ENCODE measurements at places on chromosomes 2 and 18.

DNA sequence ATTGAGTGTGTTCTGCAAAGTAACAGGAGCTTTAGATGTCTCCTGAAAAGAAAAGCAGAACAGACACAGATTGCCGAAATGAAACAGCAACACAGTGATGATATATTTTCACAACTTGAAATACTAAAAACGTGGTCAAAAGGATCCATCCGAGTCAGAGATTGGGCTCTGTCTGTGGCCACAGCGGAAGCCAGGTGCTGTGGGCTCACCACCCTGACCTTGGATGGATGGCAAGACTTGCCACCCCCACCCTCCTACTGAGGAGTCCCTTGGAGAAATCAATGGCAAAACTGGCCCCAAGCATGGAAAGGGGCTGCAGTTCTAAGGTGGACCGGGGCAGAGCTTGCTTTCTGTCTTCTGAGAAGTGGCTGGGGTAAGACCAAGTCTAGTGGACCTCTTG lies 31.4 kb upstream of the ACKR3 start:
- DNase-seq, result no peak

GRCh38 chr2:204722207-204722606 lies 176.9 kb downstream of the PARD3B start:
- no peak for DNase-seq

DNA sequence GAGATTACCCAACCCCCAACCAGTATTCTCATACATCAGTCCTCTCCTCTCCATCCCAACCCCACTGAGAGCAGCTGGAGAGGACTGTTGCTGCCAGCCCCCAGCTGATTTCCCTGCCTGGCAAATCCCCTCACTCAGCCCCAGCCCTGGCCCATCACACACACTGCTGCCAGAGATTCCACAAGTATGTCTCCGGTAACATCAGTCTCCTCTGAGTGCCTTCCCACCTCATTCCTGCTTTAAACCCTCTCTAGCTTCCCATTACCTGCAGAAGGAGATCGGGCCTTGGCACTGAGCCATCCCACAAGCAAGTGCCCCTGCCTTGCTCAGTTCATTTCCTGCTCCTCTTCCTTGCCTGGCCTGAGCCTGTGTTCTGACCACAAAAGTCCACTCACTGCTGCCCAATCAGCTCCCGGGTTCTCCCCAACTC lies 50.6 kb upstream of the ZFP36L2 start:
- DNase-seq, result no peak

GRCh38 chr2:145156199-145156598 lies 636.3 kb upstream of the ZEB2 start:
- no peak for DNase-seq

DNA sequence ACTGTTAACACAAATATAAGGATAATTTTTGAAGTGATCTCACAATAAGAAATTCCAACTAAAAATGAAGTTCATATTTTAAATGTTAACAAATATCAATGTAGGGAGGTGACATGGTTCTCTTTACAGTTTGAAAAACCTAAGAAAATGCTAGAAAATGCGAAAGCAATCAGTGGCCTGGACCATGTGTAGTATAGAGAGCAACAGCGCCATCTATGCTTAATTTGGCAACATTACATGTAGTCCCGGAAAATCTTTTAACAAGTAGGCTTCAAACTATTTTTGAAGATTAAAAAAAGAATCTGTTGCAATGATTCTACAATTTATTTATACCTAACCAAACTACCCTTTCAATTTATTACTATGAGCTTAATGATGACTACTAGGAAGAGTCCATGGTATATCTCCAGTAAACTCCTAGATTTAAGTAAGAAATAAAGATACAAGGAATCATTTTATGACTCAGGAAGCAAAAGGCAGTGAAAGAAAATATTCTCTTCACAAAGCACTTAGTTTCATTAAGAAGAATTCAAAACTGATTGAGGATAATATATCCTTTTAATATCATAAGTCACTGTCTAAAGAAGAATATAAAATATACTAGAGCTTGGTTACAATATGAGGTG lies 33.3 kb downstream of the NDUFA10 start:
- DNase-seq, result no peak

DNA sequence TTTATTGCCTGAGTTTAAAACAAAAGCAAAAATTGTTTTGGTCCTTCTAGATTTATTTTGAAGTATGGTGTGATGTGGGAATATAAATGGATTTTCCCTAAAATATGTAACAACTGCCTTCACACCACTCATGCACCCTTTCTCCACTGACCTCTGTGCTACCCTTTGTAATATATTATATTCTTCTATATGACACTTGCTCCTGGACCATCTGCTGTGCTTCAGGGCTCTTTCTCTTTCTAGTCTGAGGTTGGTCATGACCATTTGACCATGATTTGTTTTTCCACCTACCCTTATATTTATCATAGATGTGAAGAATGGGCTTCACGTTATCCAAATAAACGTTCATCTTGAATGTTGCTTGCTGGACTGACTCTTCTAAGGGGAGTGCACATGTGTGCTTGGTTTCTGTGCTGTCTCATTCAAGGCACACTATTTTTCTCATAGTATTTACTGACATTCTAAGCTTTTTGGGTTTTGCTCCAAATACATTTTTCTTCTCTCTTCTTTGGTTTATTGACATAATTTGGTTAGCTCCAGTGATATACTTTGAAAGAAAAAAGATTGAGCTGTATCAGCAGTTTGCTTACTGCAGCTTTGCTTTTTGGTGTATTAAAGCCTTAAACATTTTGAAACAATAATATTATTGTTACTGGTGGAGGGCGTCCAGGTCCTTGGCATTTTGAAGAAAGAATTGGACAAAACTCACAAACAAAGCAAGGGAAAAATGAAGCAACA lies 61.8 kb downstream of the VWA3B start:
- no peak for DNase-seq

GRCh38 chr18:42163321-42163720 lies 208.3 kb downstream of the PIK3C3 start:
- no peak for DNase-seq

GRCh38 chr2:98072442-98072841 lies 14.5 kb upstream of the VWA3B start:
- DNase-seq, result no peak

DNA sequence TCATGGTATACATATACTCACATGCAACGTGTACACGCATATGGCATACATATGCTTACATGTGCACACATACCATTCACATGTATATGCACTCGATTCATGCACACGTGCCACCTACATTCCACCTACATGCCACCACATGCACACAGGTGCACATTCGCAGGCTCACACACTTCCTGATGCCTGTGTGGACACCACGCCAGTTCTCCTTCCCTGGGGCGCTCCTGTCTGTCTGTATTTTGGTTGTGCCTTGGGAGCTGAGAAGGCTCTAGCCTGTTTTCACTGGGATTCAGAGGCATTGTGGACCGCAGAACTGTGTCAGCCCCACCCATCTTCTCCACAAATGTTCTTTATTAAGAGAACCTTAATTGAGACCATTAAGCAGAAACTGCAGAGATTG lies 96.6 kb upstream of the CTDP1 start:
- peak; percentile 42 for DNase-seq

DNA sequence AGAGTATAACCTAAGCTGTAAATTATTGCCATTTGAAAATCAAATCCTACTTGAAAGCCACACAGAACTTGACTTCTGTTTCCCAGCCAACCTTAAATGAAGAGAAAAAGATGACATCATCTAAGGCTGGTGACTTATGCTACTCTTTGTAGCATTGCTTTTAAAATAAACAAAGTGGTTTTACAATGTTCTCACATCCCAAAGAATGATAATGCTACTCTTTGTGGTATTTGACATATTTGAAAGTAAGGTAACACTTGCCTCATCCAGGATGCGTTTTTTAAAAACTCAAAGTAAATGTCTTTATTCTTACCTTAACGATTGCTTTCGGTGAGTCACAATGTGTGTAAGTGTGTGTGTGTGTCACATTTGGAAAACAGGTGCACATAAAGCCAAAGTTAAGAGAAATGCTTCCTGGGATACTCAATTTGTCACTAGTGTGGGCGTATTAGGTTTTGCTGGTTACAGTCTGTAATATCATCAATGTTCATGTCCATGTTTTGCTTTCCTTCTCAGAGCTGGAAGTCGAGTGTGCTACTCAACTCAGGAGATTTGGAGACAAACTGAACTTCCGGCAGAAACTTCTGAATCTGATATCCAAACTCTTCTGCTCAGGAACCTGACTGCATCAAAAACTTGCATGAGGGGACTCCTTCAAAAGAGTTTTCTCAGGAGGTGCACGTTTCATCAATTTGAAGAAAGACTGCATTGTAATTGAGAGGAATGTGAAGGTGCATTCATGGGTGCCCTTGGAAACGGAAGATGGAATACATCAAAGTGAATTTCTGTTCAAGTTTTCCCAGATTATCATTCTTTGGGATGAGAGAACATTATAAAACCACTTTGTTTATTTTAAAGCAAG lies 2.6 kb downstream of the PMAIP1 start:
- DNase-seq, result no peak

DNA sequence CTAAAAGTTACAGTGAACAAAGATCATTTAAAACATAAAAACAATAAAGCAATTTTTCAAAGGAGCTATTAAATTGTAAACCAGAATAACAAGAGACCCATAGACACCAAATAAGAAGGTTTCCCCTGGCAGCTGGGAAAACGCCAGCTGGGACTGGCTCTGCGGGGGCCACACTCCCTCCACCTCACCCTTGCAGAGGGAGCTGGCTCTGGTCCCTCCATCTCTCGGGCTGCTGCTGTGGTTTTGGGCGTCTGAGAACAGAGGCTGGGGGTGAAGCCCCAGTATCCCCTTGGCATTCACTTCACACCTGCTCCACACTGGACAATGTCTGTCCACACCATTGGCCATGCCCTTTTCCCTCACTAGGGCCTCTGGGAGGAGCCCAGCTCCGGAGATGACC lies 62.1 kb upstream of the OTOS start:
- no peak for DNase-seq

DNA sequence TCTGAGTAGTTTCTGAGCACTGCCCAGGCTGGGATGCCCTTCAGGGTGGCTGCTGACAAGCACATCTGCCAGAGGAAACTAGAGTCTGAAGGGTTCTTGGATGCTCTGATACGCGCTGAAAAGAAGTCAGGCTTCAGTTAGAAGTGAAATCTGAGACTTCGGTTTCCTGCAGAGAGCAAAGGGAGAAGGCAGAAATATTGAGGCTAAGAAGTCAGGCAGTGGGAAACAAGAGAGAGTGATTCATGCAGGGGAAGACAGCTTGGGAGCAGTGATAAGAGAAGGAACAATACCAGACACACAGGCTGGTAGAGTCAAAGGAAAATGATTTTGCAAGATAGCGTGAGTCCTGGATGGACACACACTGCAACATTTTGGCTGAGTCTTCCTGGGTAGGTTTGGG lies 51.0 kb upstream of the BOD1L2 start:
- no peak for DNase-seq

- DNase-seq, result no peak
These were observed 19.2 kb downstream of the DAW1 start for GRCh38 chr2:227890495-227891079.

DNA sequence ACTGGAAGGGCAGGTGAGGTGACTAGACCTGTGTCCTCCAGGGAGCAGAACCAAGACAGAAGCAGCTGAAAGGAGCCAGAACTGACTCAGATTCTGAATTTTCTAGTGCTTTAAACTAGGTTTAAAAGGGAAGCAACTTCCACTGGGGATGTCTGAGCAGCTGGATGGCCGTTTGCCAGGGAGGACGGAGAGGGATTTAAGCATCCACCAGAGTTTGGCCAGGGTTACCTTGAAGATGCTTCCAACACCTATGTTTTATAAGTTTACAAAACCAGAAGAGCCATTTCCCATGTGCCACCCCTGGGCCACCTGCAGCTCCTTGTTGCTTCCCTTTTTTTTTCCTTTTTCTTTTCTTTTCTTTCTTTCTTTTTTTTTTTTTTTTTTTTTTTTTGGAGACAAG lies 48.6 kb upstream of the RBM44 start:
- DNase-seq, result no peak

DNA sequence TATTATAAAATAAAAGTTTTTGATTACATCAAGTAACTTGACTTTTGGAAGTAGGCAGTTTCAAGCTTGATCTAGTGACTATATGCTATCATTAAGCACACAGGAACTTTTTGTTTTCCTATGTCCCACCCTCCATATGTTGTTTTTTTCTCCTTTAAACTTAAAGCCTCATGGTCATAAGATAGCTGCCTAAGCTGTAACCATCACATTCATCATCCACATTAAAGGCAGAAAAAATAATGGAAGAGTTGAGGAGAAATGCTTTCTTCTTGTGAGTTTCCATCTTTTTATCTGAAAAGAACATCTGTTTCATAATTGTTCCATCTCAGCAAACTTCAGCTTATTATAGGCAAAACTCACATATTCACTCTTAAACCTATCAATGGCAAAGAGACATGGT lies 630.4 kb downstream of the STK39 start:
- DNase-seq, result no peak

GRCh38 chr2:236555481-236555880 lies 14.1 kb upstream of the ACKR3 start:
- DNase-seq, result no peak

DNA sequence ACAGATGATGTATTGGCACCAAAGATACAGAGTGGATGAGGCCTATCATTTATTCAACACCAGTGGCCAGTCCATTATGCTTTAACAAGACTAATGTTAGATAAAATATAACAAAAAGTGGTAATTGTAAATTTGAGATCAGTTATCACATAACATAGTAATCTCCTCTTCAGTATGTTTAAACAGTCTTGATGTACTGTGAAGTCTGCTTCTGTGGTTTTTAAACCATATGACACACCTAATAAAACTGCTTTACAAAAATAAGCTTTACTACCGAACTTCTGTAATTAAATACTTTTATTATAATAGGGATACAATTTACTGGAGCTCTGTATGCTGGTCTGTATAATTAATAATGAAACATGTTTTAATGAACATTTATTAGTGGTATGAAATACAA lies 2156.1 kb upstream of the CELF4 start:
- DNase-seq, result no peak

- no peak for DNase-seq
These were observed 35.2 kb downstream of the E2F6 start for GRCh38 chr2:11430729-11431128.

GRCh38 chr2:73418343-73418742 lies 32.7 kb downstream of the ALMS1 start:
- DNase-seq, result no peak

DNA sequence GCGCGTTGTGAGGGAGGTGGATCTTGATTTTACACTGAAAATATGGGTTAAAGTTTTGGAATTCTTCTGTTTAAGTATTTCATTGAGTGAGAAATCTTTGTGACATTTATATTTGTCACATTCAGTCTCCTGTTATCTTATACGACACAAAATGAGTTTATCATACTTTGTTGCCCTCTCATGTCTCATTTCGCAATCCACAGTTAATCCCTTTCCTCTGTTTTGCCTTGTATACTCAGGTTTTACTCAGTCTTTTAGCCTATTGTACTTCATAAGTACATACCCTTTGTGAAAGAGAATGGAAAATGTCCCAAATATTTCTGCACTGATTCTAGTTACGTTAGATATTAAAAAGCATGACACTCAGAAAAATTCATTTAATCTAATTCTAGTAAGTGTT lies 142.7 kb downstream of the ATP9B start:
- DNase-seq, result no peak

GRCh38 chr2:117065912-117066311 lies 748.6 kb upstream of the DDX18 start:
- no peak for DNase-seq

Measured in type B pancreatic cell (in vitro differentiated cells).